Umbilical cord (tissue), 2 donors: ENCODE measurements at places on chromosomes 16 and 17. TPM values are rescaled to one million over a fixed set of nuclear protein-coding genes. Genes with fewer than 3 reads are reported as not detected.

The CD300LB gene
- 0.24 TPM for total RNA-seq

The TSPAN10 gene
- 0.96 TPM for total RNA-seq

The CIAO2B gene
- total RNA-seq = 72.5 TPM

The POLR2C gene
- 67.2 TPM for total RNA-seq

The SDR42E2 gene
- not detected for total RNA-seq

The CCL16 gene
- not detected for total RNA-seq

The HNF1B gene
- total RNA-seq = 0.72 TPM

The C17orf50 gene
- total RNA-seq = not detected

The OTOP2 gene
- 0.72 TPM for total RNA-seq

The MGAT5B gene
- total RNA-seq = not detected

The SMCR8 gene
- total RNA-seq = 7.2 TPM

The ZP2 gene
- total RNA-seq = not detected

The GPR142 gene
- 1.2 TPM for total RNA-seq

The SLC16A6 gene
- total RNA-seq = 1.7 TPM

The KDM6B gene
- 0.48 TPM for total RNA-seq

The TNK1 gene
- 12.8 TPM for total RNA-seq

The TP53TG3 gene
- 0.48 TPM for total RNA-seq

The AOC2 gene
- 1.4 TPM for total RNA-seq

The HOXB6 gene
- not detected for total RNA-seq

The NATD1 gene
- total RNA-seq = 4.6 TPM

The MYO1D gene
- 48.9 TPM for total RNA-seq

The PPM1E gene
- 1.7 TPM for total RNA-seq

The TCAP gene
- 0.24 TPM for total RNA-seq

The CTRB2 gene
- total RNA-seq = not detected

The DPEP1 gene
- 5.5 TPM for total RNA-seq

The TNFRSF13B gene
- not detected for total RNA-seq

The SCIMP gene
- total RNA-seq = 0.72 TPM

The CPHXL2 gene
- total RNA-seq = not detected

The SMIM36 gene
- total RNA-seq = 1.9 TPM

The FBXL19 gene
- total RNA-seq = 10.6 TPM

The MEAK7 gene
- 19.3 TPM for total RNA-seq

The KRT33A gene
- 1.4 TPM for total RNA-seq

The HS3ST2 gene
- total RNA-seq = 0.48 TPM

The KCNJ2 gene
- 10.1 TPM for total RNA-seq

The CDRT4 gene
- 1.4 TPM for total RNA-seq

The TBC1D3 gene
- 2.2 TPM for total RNA-seq

The RNF222 gene
- not detected for total RNA-seq

The KRTAP4-5 gene
- 5.5 TPM for total RNA-seq

The SOX8 gene
- 5.8 TPM for total RNA-seq

The COPS3 gene
- 67.2 TPM for total RNA-seq

The SNRNP25 gene
- total RNA-seq = 11.1 TPM

The IRX5 gene
- 5.1 TPM for total RNA-seq

The UTS2R gene
- 0.48 TPM for total RNA-seq

The SLC12A4 gene
- total RNA-seq = 40.0 TPM

The FBXO39 gene
- total RNA-seq = 5.5 TPM

The CCDC144A gene
- total RNA-seq = 20.9 TPM

The PMP22 gene
- 142 TPM for total RNA-seq

The FBXO31 gene
- 33.0 TPM for total RNA-seq

The KRT222 gene
- total RNA-seq = 3.4 TPM

The ADAM11 gene
- total RNA-seq = 1.4 TPM

The SLC6A4 gene
- total RNA-seq = 1.2 TPM

The WFIKKN1 gene
- total RNA-seq = 1.4 TPM

The MFSD11 gene
- 55.9 TPM for total RNA-seq

The FN3K gene
- total RNA-seq = 3.4 TPM

The DNAAF8 gene
- 0.24 TPM for total RNA-seq
